ENCODE measurements at places on chromosomes 1 and 21. TPM values are rescaled to one million over a fixed set of nuclear protein-coding genes. Genes with fewer than 3 reads are reported as not detected.

Gene ZNF593OS
- not detected for total RNA-seq

Gene ZNF436
- 115 TPM for total RNA-seq

Gene C1orf94
- total RNA-seq = not detected

Gene NES
- total RNA-seq = 44.5 TPM

Gene CRABP2
- 62.7 TPM for total RNA-seq
